ENCODE measurements at places on chromosomes 13 and 19.

DNA sequence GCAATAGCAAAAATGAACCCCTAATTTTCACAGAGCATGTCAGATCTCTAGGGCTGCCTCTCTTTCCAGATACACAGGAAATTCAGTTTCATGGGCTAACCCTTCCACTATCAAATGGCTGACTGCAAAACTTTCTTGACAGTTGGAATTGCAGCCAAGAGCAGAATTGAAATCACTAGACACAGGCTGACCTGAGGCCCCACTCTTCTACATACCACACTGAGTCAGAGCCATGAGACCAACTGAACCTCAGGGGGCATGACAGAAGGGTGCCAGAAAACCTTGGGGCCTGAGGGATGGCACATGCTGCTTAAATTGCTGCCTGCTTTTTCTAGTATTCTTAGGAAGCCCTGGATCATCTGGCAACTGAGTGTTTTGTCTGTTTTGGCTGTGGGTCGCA lies 1.7 kb upstream of the DLEU7 start:
- no peak for DNase-seq

DNA sequence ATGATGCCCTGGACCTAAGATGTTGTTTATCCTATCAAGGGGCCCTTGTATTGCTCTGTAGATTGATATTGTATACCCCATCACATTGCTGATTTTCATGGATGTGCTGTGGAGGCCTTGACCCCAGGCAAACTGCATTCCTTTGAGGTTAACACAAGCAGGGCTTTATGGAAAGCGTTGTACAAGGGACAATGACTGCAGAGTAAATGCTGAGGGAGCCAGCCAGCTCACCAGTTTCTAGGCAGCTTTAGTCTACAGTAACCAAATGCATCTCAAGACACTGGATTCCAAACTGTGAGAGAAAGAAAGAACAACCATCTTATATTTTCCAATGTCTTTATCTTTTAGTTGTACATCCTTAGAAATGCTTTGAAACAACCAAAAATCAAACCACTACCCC lies 34.1 kb upstream of the EDNRB start:
- no peak for DNase-seq

DNA sequence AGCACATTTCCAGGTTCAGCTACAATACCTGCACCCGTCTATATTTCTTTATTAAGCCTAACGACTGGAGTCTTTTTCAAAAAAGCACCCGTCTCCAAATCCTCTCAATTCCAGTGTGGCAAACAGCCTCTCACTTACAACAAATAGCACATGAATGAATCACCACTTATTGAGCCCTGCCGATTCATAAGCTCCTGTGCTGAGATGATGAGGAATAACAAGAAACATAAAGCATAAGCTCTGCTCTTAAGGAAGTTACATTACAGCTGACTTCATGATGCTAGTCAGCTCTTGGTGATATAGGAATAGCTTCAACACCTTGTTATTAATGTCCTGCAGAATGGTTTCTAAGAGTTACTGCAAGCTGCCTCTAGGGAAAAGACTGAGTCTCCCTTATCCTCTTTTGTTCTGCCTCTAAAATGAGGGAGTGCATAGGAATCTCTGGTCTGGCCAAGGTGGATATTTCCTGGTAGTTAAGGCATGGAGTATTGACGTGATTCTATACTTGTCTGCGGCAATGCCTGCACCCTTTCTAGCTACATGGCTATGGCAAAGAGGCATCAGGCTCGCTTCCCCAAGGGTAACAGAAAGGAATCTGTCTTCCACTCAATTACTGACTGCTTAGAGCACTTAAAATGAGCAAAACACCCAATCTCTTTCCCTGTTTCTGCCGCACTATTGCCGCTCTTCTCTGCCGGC lies 195.7 kb downstream of the KLF12 start:
- DNase-seq, result no peak

- DNase-seq, result no peak
Observed at GRCh38 chr13:49669735-49670309, 21.5 kb downstream of the EBPL start.

GRCh38 chr13:46389457-46390451 lies 2.7 kb upstream of the RUBCNL start:
- DNase-seq, result no peak

All from GOT3 (cell line).